ENCODE measurements at places on chromosomes 6 and 20.

DNA sequence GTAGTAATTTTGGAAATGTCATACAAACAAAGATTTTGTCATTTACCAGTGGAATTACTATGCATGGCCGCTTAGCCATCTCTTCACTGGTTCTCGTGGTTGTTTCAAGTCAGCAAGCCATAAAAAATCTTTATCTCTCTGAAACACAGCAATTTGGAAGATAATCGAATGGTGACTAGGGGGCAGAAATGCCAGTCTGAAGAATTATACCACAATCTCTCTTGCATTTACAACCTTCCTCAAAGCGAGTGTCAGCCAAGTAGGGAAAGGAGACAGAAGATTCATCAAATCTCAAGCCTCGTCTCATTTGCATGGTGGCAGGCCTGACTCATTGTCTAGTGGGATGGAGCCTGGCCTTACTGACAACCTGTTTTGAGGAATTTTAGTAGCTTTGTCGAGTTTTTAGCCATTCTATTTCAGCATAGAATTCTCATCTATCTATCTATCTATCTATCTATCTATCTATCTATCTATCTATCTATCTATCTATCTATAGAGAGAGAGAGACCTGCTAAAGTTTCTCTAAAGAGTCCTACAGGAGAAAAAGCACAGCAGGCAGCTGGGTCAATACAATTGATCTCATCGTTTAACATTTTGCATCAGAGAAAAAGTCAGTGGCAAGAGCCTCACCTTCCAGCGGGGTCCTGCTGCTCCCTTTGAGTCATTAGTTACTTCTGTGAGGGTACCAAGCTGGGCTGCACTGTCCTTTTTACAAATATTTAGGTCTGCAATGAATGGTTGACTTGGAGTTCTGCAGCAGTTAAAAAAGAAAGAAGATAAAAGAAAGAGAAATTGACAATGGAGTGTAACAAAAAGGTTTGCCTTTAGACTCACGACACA is 572.8 kb downstream of the TFAP2A start:
- no peak for DNase-seq

DNA sequence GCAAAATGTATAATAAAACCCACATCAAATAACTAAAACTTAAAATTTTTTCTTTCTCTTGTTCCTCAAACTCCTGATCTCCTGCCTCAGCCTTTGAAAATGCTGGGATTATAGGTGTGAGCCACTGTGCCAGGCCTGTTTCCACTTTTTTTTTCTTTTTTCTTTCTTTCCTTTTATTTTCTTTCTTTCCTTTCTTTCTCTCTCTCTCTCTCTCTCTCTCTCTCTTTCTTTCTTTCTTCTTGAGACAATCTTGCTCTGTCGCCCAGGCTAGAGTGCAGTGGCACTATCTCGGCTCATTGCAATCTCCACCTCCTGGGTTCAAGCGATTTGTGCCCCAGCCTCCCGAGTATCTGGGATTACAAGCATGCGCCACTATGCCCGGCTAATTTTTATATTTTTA is 164.6 kb downstream of the OR2B2 start:
- no peak for DNase-seq

DNA sequence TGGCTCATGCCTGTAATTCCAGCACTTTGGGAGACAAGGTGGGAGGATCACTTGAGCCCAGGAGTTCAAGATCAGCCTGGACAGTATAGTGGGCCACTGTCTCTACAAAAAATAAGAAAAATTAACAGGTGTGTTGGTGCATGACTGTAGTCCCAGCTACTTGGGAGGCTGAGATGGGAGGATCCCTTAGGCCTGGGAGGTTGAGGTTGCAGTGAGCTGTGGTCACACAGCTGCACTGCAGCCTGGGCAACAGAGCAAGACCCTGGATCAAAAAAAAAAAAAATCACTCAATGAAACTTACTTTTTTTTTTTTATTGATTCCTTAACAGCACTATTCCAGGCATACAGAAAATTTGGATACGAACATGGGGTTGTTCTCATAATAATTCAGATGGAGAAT is 14.0 kb downstream of the CDKAL1 start:
- DNase-seq, result no peak

DNA sequence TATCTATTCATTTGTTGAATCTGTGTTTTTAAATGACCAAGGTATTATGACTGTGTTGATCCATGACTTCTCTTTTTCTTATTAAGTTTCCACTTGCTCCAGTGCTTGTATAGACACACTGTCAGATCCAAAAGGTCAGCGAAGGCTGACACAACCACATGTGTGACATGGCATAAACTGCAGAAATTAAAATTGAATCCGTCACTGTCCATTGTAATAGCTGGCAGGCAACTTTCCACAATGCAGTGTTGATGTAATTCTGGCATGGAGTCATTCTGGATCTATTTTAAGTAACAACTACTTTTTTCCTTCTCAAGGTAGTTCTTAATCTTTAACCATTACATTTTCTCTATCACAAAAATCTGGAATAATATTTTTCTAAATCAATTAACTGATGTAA is 145.3 kb downstream of the AIG1 start:
- DNase-seq, result no peak

GRCh38 chr6:138455746-138456400 is 43.4 kb downstream of the NHSL1 start:
- peak; percentile 54 for DNase-seq

Measured in NCI-H1417 (cell line).